ENCODE measurements at places on chromosomes 11 and 22.

GRCh38 chr11:125070699-125071254, 7.7 kb downstream of the SLC37A2 start:
- peak; percentile 66 for DNase-seq

GRCh38 chr11:45289369-45289768, 3.2 kb upstream of the SYT13 start:
- no peak for DNase-seq

GRCh38 chr11:96614846-96615245, 225.0 kb downstream of the JRKL start:
- DNase-seq = no peak

GRCh38 chr11:124644426-124645280, 22.0 kb downstream of the TBRG1 start:
- DNase-seq = peak; percentile 46

DNA sequence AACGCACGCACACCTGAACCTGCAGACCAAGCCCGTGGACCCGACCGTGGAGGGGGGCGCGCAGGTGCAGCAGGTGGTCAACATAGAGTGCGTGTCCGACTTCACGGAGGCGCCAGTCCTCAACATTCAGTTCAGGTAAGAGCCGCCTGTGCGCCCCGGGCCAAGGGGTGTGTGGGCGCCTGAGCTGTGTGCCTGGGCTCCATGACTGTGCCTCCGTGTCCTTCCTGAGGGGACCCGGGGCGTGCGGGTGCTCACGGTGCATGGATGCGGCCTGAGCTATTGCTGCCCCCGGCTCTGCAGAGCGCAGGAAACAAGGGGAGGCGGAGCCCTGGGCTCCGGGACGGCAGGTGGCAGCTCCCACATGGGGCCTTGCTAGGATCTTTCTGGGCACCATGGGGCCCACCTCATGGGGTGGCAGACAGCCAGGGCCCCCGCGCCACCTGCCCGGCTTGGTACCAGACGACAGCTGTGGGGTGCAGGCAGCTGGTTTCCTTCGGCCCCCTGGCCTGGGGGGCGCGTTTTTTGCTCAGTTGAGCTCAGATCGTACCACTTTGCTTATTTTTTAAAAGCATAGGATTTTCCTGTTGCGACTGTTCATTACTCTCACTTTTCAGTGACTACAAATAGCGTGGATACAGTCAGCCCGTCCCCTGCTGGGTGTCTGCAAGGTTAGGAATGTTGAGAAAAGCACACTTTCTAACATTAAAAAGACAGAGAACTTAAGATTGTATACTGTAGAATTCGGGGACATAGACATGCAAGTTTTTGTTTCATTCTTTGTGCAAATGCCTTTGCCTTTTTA, 28.3 kb downstream of the MUC6 start:
- DNase-seq = no peak

Measured in transverse colon (tissue), 4 donors.